Fibroblast of upper back skin (primary cell): ENCODE measurements at places on chromosomes 13 and 19.

GRCh38 chr13:96020931-96021330, 32.3 kb downstream of the UGGT2 start:
- no peak for DNase-seq

GRCh38 chr13:31793246-31793645, 53.9 kb downstream of the RXFP2 start:
- DNase-seq: peak; percentile 25

DNA sequence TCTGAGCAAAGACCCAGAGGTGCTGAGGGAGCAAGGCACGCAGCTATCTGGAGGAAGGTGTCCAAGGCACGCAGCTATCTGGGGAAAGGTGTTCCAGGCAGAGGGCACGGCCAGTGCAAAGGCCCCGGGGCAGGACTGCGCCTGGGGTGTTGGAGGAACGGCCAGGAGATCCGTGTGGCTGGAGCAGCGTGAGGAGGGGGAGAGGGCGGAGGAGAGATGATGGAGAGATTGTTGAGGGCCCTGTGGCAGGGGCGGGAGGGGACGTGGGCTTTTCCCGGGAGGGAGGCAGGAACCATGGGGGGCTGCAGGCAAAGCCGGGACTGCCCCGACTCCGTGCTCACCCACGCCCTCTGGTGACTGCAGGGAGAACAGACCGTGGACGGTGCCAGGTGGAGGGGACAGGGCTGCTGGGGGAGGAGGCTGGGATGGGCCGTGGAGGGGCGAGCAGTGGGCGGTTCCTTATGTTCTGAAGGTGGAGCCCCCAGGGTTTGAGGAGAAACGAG, 13.3 kb upstream of the MISP start:
- DNase-seq: peak; percentile 30

- no peak for DNase-seq
Observed at GRCh38 chr13:26037302-26037701, 14.5 kb downstream of the SHISA2 start.

DNA sequence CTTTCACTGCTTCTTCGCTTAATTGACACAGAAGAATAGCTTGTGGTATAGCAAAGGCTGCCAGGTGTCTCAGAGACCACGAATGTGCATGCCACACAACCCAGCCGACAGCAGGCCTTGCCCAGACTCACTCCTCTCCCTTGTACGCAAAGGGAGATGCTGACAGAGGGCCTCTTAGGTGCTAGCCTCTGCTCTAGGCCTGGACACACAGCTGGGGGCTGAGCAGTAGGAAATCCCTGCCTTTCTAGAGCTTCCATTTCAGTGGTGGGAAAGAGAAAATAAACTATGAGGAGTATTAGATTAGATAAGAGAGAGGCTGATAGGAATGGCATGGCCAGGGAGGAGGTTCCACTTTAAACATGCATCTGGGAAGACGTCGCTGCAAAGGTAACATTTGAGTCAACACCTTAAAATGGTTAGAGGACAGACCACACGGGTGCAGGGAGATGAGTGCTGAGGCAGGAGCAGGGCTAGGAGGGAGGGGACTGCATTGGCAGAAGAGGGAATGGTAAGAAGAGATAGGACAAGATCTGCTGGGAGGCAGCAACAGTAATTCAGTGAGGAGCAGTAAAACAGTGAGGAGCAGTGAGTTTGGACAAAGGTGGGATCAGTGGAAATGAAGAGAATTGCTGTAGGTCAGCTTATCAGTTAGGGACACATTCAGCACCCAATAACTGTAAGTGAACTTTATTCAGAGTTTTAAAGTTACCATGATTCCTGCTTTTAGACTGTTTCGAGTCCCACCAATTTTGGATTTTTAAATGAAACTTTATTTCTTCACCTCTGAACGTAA, 100.0 kb downstream of the RNF17 start:
- DNase-seq: no peak

DNA sequence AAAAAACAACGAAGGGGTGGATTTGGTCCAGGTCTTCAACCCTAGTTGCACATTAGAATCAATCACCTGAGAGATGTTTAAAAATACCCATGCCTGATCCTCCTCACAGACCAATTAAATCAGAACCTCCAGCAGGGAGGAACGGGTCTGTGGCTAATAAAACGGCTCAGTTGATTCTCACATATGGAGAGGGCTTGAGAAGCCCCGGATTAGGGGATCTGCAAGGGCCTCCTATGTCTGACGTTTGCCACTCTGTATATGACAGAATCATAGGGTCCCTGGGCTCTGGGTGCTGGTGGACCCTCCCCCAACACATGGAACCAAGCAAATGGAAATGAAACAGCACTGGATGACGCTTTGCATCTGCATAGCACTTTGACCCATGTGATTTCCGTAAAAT, 36.7 kb upstream of the C13orf42 start:
- DNase-seq: no peak

DNA sequence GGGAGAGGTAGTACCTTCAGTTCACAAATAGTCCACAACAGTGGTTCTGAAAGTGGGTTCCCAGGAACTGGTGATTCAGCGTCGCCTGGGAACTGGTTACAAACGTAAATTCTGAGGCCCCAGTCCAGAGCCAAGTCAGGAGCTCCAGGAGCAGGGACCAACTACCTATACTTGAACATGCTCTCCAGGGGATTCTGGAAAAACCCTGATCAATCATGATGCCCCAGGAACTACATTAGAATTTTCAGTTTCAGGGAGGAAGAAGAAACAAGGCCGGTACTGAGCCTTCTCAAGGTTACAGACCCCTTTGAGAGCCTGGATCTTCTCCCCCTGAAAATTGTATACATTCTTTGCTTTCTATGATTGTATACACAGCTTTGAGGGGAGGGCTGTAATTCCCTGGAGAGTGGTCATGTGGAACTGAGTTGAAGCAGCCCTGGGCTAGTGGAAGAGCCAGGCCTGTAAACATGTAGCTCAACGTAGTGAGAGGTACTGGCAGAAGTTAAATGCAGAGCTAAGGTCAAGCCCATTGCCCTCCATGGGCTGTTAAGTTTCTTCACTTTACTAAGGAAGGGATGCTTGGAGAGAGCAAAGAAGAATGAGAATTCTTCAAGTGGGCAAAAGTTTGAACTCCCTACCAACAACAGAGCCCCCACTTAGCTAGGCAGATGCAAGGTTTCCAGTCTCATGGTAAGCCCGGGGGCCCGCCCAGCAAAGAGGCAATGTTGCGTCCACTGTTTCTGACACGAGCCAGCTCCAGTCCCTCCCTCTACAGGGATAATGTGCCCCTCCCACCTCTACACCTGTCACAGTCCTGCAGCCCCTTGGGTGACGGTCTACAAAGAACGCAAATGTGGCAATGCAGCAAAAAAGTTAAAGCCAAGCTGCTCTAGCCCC, 17.0 kb downstream of the DOCK9 start:
- DNase-seq: no peak

- DNase-seq: no peak
Observed at GRCh38 chr13:97330448-97330847, 103.5 kb upstream of the RAP2A start.

GRCh38 chr13:75889427-75889826, 253.3 kb downstream of the LMO7 start:
- DNase-seq: no peak

GRCh38 chr13:96851856-96852445, 142.3 kb downstream of the OXGR1 start:
- DNase-seq: no peak

GRCh38 chr13:92355213-92355612, 871.4 kb upstream of the GPC6 start:
- peak; percentile 47 for DNase-seq

DNA sequence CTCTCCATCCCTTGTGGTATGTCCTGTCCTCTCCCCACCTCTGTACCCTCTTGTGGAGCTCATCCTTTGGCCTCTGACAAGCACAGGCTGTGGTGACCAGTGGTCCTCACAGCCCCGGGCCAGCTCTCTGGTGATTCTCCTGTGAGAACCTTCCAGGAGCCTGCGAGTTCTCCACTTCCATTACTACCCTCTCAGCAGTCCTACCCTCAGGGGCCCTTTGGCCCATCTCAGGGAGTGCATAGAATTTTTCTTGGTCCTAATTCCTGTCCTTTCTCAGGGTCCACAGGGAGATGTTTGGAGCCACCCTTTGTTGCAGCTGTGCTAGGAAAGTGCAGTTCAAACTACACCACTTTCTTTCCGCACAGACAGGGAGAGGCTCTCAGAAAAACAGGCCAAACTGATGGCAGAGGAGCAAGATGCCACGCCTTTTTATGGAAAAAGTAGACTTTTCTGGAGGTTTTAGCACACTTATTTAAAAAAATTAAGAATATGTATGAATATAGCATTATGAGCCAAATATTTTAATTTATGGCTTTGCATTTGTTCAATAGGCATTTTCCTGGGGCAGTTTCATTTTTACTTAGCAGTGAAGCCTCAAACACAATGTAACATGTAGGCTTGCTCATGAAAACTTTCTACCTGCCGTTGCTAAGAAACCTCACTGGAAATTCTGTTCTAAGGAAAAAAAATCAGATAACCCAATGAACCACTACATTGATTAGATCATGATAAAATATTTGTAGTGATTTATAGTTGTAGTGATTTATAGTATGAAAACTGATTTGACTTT, 92.0 kb downstream of the GPR12 start:
- no peak for DNase-seq

DNA sequence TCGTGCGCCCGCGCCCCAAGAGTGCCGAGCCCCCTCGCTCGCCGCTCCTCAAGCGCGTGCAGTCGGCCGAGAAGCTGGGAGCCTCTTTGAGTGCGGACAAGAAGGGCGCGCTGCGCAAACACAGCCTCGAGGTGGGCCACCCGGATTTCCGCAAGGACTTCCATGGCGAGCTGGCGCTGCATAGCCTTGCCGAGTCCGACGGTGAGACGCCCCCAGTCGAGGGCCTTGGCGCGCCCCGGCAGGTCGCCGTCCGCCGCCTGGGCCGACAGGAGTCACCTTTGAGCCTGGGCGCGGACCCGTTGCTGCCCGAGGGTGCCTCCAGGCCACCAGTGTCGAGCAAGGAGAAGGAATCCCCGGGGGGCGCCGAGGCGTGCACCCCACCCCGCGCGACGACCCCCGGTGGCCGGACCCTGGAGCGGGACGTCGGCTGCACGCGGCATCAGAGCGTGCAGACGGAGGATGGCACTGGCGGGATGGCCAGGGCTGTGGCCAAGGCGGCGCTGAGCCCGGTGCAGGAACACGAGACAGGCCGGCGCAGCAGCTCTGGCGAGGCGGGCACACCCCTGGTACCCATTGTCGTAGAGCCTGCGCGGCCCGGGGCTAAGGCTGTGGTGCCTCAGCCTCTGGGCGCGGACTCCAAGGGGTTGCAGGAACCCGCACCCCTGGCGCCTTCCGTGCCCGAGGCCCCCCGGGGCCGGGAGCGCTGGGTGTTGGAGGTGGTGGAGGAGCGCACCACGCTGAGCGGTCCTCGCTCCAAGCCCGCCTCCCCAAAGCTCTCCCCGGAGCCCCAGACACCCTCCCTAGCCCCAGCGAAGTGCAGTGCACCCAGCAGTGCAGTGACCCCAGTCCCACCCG, 7.1 kb downstream of the DNASE2 start:
- no peak for DNase-seq

GRCh38 chr13:27635266-27635665, 13.6 kb downstream of the POLR1D start:
- DNase-seq: no peak

- DNase-seq: no peak
Observed at GRCh38 chr13:57450356-57450755, 181.2 kb upstream of the PCDH17 start.

GRCh38 chr13:110944121-110944967, 29.5 kb upstream of the ANKRD10 start:
- peak; percentile 42 for DNase-seq

GRCh38 chr13:39859898-39860297, 204.4 kb downstream of the COG6 start:
- DNase-seq: no peak
